Transverse colon (tissue), 4 donors: ENCODE measurements at places on chromosomes 1 and 21.

DNA sequence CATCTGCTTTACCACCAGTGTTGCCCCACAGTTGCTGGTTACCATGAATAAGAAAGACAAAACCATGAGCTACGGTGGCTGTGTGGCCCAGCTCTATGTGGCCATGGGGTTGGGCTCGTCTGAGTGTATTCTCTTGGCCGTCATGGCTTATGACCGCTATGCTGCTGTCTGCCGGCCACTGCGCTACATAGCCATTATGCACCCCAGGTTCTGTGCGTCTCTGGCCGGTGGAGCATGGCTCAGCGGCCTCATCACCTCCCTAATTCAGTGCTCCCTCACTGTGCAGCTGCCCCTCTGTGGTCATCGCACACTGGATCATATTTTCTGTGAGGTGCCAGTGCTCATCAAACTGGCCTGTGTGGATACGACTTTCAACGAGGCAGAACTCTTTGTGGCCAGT, 14.0 kb downstream of the OR2G6 start:
- no peaks in the 10 kb centered on the region for H3K4me1 ChIP-seq
- H3K4me3 ChIP-seq: no peak overlapping the region
- no peaks in the 10 kb centered on the region for H3K27me3 ChIP-seq

- H3K27me3 ChIP-seq: peaks cover 21% of the 10 kb centered on the region
- no peaks in the 10 kb centered on the region for H3K4me1 ChIP-seq
- H3K36me3 ChIP-seq: no peaks in the 10 kb centered on the region
- DNase-seq: no peak
- H3K4me3 ChIP-seq: no peak overlapping the region
- no peak overlapping the region for H3K27ac ChIP-seq
Measured at GRCh38 chr1:180250883-180251509, 20.9 kb downstream of the LHX4 start.

GRCh38 chr21:44989537-44989886, 49.7 kb downstream of the SLX9 start:
- H3K27ac ChIP-seq: peak overlapping the region; percentile 71
- H3K4me1 ChIP-seq: peaks cover 8% of the 10 kb centered on the region

GRCh38 chr1:96090134-96090533, 631.5 kb upstream of the PTBP2 start:
- no peaks in the 10 kb centered on the region for H3K4me1 ChIP-seq
- no peaks in the 10 kb centered on the region for H3K36me3 ChIP-seq
- H3K27ac ChIP-seq: no peak overlapping the region
- H3K27me3 ChIP-seq: no peaks in the 10 kb centered on the region
- H3K4me3 ChIP-seq: no peak overlapping the region

- no peaks in the 10 kb centered on the region for H3K36me3 ChIP-seq
- H3K27ac ChIP-seq: peak overlapping the region; percentile 36
- peak overlapping the region; percentile 20 for H3K4me3 ChIP-seq
- peaks cover 60% of the 10 kb centered on the region for H3K27me3 ChIP-seq
- no peaks in the 10 kb centered on the region for H3K4me1 ChIP-seq
Measured at GRCh38 chr1:904310-904950, 19.3 kb upstream of the SAMD11 start.
